HAP-1 (cell line): ENCODE measurements at places on chromosomes 2 and 18.
A peak's percentile ranks its signal among the peaks of the same experiment; 100 is the strongest.

DNA sequence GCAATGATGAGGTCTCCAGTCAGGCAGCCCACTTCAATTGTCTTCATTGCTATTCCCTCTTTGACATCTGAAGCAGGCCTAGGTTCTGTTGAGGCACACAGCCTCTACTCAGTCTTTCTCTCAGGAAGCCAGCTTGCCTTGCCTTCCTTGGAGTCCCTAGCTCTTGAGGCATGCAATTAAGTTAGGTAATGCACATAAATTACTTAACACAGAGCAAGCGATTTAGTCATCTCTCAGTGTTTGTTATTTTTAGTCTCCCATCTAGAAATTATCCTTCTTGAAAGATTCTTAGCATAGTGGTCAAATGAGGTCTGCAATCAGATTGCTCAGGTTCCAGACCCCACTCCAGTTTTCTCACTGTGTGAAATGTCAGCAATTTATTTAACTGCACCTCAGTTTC is 32.0 kb downstream of the SULT1C4 start:
- no peak for DNase-seq

DNA sequence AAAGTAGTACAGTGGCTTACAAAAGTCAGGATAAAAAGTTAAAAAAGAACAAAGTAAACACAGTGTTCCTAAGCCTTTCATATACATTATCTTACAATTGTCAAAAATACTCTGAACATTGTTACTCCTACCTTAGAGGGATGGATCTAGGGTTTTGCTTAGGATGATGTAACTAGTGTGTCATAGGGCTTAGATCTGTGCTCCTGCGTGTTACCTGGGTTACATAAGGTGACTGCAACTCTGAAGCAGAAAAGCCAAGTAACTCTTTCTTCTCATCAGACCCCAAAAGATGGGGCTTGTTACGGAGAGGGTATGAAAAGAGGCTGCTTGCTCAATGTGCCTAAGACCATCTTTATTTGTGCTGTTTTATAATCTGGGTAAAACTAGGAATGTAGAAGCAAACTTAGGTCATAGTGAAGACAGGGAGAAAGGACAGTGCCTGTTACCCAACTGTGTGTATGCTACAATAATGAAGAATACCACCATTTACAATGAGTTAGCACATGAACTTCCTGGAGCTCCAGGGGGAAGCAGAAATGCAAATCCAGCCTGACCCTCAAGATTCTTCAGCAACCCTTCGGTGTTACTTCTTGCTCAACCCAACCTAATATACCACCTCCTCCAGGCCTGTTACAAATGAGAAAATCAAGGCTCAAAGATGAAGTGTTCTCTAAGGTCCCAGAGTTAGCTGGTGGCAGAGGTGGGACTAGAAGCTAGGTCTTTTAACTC is 42.0 kb upstream of the STK17B start:
- DNase-seq = no peak

DNA sequence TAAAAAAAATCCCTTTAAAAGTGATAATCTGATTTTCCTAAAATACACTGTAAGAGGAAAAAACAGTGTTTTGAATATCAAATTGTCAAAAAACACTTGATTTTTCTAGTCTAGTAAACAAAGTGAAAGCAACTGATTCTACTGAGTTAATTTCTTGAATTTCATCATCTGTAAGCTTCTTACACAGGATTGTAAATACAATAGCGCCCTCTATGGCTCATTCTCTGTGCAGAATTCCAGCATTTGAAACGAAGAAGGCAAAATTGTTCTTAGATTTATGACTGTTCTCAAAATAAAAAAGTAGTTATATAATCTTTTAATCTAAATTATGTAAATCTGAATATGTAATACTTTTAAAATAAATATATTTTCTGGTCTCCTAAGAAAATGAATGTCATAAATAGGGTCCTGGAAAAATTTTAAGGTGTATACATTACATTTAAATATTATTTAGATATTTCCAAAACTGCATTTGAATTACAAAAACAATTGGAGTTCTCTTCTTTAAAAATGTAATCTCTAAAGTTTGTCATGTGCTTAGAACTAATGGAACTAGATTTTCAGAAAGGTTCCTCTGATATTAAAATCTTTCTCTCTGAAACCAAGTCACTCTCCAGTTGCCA is 176.9 kb upstream of the MC4R start:
- DNase-seq = peak; percentile 51

GRCh38 chr2:69914950-69915945 is at the start of gene MXD1:
MXD1 (plus strand) TSS chr2:69915109; CDS start chr2:69915331, 222 bp downstream.
- peak; percentile 28 for DNase-seq

DNA sequence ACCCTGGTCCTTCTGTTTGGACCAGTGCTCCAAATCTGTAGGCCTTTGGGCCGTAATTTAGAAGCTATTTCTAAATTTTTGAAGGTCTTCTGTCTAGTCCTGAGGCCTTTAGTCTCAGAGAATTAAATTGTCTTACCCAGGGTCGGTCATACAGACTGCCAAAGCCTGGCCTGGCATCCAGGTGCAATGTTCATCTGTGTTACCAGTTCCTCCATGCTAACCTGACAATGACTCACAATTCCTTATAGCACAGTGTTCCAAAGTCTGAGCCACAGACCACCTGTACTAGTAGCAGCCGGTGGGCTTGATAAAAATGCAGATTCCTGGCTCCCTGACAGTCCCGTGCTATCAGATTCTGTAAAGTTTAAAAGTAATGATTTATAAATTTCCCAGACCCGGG is 77.7 kb upstream of the MAP4K3 start:
- DNase-seq = no peak

DNA sequence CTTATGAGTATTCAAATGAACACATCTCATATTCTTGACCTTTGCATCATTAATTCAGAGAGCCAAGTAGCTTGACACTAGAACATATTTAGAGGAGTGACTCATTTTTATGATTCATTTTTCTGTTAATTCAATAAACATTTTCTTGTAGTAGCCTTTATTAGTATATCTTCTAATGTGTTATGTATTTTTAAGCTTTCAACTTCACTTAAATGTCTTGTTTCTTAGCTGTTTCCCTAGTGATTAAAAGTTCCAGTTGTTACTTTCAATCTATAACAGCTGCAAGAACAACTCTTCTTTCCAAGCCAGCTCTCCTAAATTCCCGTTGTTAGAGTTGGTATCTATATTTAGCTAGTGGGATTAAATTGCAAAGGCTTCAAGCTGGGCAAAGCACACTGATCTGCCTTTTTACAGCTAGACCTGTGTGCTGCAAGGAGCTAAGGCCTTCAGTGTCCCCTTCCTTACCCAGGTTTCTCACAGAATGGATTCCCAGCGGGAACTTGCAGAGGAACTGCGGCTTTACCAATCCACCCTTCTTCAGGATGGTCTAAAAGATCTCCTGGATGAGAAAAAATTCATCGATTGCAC is at the start of gene KLHL41:
Gene KLHL41, plus strand, starts transcription at position 405 of the 588 bp plus-strand sequence. Its CDS starts 77 bp downstream, at position 482.
- DNase-seq = no peak

DNA sequence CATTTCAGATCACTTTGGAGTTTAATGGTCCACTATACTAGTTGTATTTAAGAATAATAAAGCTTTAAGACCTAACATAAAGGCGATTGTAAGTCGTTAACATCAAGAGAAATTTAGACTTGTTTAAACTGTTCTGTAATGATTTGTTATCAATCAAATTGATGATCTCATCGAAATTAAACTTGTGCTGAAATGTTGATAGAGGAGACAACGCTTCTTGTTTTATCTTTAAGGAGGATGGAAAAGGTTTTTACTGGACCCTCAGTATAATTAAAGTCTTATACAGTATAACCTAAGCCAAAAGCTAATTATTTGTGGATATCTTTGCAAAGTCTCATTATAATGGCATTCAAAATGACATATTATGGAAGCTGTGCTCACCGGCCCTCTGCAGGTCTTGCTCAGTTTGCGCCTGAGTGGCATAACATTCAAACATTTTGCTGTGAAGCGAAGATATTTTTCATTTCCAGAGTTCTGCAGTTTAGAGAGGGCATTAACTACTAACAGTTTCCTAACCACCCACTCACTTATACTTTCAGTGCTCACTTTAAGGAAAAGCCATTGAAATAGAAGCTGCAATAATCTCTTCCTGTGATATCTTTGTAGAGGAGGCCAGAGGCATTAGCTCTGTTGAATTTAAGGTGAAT is 1.4 kb upstream of the SERTAD2 start:
- DNase-seq = peak; percentile 48

DNA sequence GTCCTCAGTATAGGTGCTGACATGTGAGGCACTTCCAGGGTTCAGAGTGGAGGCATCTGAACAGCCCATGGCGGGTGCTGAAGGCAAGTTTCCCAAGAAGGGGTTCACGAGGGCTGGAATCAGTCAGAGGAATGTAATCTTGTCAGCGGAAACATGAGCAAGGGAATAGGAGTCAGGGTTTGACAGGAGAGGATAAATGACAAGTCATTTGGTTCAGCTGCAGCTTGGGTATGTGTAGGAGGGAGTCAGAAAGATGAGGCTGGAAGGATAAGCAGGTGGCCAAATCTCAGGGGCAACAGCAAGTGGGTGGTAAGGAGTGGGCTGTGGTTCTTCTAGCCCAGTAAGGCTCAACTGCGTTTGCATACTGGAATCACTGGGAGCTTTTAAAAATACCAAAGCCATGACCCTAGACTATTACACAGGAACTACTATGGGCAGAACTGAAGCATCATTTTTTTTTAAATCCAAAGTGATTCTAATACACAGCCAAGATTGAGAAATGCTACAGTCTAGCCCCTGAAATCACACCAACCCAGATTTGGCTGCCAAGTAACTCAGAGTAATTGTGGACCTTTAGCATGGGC is 41.8 kb upstream of the NAB1 start:
- DNase-seq = no peak

GRCh38 chr2:31067259-31067658 is 71.0 kb downstream of the GALNT14 start:
- no peak for DNase-seq

- no peak for DNase-seq
Observed at GRCh38 chr2:138610201-138610953, 108.8 kb downstream of the SPOPL start.

GRCh38 chr2:236176951-236177350 is 8.8 kb upstream of the GBX2 start:
- DNase-seq = no peak

DNA sequence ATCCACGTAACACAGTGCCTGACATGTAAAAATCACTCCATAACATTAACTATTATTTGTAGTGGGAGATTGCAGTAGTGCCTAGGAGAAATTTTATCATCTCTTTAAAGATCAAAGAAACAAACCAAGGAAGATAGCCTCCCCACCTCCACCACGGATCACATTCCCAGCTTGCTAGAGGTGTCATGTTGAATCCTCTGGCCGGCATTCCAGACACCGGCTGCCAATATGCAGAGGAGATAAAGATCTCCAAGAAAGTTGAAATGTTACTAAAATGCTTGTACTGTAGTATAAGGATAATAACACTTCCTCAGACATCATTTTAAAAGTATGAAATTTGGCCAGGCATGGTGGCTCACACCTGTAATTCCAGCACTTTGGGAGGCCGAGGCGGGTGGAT is 6.1 kb upstream of the ATG16L1 start:
- DNase-seq = no peak
